ENCODE measurements at places on chromosomes 11 and 22. TPM values are rescaled to one million over a fixed set of nuclear protein-coding genes. Genes with fewer than 3 reads are reported as not detected.

The SMTNL1 gene
- not detected for total RNA-seq

The CHST1 gene
- not detected for total RNA-seq

The TMEM121B gene
- total RNA-seq, result 0.07 TPM

The FOSL1 gene
- 124 TPM for total RNA-seq

The EMID1 gene
- total RNA-seq, result not detected

The CCDC157 gene
- 1.7 TPM for total RNA-seq

The KCNQ1 gene
- not detected for total RNA-seq

The ABCC8 gene
- not detected for total RNA-seq

The OR5A1 gene
- not detected for total RNA-seq

The GLYATL2 gene
- not detected for total RNA-seq

The C1QTNF5 gene
- total RNA-seq, result not detected

The CHADL gene
- 0.52 TPM for total RNA-seq

The SERHL2 gene
- not detected for total RNA-seq

DNA sequence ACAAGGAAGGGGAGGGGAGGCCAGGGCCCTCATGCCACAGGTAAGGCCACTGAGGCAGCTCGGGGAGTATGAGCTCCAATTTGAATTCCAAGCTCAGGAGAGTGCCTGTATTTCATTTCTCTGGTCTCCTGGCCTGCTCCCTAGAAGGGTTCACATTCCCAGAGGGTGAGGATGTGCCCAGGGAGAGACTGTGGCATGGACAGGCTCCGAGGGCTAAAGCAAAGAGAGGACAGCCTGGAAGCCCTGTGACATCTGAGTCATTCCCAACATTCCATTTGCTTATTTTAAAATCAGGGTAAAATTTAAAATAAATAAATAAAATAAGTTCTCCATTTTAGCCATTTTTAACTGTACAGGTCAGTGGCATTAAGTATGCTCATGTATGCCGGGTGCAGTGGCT is 18.6 kb upstream of the FOLR1 start:
- no peak for DNase-seq

DNA sequence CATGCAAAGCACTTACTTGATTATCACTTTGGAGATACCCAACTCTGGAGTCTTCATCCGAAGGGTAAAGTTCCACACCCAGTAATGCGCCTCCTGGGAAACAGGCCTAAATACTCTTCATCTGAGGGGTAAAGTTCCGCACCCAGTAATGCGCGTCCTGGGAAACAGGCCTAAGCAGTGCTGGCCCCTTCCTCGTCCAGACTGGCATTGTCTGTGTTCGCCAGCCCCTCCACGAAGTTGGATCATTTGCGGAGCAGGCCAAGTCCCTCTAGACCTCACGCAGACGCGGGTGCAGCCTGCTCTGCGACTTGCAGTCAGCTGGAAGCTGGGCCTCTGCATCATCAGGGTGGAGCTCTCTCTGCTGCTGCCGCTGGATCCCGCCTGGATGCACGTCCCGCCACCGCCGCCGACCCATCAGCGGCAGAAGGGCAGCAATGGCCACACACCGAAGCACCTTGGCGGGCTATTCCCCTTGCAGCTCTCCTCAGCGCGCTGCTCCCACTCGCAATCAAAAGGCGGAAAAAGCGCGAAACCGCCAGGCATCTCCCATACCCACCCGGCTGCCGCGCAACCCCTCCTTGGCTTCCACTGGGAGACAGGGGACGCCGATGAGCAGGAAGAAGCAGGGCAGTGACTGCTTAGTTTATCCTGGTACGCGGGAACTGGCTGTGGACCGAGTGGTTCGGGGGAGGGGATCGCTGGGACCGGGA is 34.1 kb upstream of the GLYATL1 start:
- DNase-seq, result peak; percentile 48

DNA sequence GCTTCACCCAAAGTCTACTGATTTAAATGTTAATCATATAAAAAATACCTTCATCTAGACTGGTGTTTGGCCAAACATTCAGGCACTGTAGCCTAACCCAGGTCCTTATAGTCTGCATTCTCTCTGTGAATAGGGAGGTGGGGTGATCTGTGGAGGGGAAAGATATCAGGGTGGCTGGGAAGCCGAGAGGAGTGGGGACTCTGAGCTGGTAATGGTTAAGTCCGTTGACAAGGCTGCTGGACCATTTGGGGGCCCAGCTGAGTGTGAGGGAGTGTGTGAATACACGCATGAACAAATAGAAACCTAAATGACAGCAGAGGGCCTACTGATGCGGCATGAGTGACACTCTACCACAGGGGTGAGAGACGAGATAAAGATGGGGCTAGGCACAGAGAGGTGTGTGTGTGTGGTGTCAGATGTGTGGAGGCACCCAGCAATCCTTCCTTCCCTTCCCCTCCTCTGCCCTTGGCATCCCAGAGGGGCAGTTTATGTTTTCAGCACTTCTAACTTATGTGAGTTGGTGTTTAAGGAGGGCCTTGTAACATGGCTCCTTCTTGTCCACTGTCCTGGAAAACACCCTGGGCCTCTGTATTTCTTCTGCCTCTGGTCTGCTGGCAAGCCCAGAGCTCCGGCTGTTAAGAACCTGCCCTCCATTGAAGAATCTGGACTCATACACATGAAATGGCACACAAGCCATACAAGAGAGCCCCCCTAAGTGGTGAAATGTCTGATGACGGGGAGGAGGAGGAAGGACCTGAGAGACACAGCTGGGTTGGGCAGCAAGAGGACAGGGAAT is 249.1 kb upstream of the TBCEL start:
- no peak for DNase-seq

- DNase-seq, result no peak
Measured at GRCh38 chr11:83303316-83303715, 17.1 kb upstream of the CCDC90B start.

DNA sequence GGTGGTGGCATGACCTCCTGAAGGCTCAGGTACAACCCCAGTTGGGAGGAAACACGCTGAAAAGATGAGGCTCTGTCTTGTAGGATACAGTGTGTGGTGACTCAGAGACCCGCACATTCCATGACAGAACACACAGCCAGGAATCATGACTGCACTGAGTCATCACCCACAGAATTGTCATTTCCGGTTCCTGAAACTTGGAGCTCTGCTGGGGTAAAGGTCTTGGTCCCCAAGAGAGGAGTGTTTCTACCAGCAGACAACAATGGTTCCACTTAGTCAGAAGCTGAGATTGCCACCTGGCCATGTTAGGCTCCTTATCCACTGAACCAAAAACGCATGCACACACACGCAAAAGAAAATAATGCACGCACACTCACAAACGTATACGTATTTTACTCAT is 31.5 kb upstream of the CYB5R3 start:
- DNase-seq, result peak; percentile 92

GRCh38 chr11:104064034-104064630 is 27.7 kb downstream of the DDI1 start:
- DNase-seq, result no peak

- peak; percentile 81 for DNase-seq
Measured at GRCh38 chr11:59560290-59560701, 49.0 kb downstream of the OR4D9 start.

DNA sequence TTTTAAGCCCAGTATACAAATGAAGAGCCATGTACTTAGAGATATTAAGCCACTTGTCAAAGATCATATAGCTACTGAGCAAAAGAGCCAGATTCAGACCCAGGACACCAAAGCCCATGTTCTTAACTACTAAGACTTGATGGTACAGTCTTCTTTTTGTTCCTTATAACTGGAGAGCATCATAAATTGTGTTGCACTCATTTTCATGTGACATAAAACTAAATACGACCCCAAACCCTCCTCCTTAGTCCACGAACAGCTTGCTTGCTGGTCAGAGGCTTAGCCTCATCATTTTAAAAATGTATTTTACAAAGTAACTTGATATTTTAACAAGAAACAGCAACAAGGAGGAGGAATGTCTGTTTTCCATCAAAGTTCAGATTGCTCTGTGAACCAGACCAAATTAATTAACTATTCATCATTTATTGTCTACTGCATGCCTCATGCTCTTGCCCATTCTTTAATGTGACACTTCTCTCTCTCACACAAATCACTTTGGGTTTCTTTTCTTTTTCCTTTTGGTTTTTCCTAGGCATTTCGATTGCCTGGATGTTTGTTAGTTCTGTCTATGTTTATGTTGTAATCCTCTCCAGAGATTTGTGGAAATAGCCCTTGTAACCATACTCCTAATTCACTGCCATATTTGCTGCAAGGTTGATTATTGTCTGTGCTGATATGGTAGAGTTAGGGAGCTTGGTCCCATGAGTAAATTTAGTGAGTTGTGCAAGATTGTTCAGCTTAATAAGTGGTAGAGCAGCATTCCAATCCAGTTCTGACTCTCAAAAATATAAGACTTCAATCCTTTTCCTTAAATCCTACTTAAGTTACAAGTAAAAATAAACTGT is 8.4 kb upstream of the ARHGAP20 start:
- DNase-seq, result no peak

DNA sequence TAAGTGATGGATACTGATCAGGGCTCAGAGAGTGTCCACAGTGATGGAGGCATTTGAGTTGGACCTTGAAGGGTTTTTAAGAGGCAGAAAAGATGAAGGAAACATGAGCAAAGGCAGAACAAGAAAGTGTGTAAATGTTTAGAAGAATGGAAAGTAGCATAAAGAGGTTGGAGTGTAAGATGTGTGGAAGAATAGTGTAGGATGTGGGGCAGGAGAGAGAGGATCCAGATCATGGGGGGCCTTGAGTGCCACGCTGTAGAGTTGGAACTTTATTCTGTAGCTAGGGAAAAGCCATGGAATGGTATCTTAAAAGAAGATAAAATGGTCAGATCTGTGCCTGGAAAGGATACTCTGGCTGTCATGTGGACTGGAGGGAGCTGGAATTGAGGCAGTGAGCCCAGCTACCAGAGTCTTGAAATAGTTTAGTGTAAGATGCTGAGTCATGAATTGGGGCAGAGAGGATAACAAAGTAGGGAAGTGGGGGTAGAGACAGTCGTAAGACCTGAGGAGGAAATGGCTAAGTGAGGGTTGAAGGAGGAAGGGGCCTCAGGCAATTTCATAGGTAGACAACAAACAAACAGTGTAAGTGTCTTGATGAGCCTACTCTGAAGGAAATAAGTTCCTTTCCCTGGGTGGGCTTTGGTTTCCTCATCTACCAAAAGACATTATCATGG is 6.7 kb downstream of the KCNE3 start:
- peak; percentile 20 for DNase-seq

GRCh38 chr11:5266609-5267008 is 3.1 kb downstream of the HBE1 start:
- no peak for DNase-seq

GRCh38 chr22:29331213-29331612 is 15.7 kb upstream of the RASL10A start:
- DNase-seq, result peak; percentile 58

DNA sequence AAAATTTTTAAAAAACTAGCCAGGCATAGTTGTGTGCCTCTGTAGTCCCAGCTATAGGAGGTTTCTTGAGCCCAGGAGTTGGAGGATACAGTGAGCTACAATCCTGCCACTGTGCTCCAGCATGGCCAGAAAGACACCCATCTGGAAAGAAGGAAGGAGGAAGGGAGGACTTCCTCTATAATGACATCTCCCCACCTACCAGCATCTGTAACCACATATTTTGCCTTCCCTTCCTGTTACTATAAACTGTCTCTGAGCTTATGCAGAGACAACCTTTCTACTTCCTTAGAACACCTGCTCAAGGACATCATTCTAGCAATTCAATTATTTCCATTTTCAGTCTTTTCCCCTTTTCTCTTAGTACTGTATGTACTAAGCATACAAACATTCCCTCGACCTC is 2.2 kb upstream of the NUP160 start:
- DNase-seq, result no peak

DNA sequence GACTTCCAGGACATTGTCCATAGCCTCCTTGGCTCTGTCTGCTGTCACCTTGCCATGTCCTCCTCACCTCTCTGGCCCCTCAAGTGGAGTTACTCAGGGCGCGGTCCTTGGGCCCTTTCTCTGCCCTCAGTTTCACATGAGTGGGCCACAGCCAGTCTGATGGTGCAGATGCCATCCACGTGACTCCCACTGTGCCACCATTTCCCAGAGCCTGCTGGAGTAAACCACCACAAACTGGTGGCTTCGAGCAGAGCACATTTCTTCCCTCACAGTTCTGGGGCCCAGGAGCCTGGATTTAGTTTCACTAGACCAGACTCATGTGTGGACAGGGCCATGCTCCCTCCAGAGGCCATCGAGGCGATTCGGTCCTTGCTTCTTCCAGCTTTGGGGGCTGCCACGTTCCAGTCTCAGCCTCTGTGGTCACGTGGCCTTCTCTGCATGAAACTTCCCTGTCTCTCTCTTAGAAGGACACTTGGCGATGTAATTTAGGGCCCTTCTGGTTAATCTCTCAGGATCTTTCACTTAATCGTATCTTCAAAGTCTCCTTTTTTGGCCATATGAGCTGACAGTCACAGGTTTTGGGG is 14.6 kb downstream of the SMARCB1 start:
- DNase-seq, result no peak

- no peak for DNase-seq
Measured at GRCh38 chr11:14026961-14027360, 64.4 kb downstream of the SPON1 start.

- no peak for DNase-seq
Measured at GRCh38 chr11:2551131-2551530, 106.3 kb downstream of the KCNQ1 start.

GRCh38 chr22:36208914-36209313 is 7.3 kb upstream of the APOL4 start:
- DNase-seq, result no peak

GRCh38 chr11:102716527-102716926 is 8.2 kb downstream of the MMP8 start:
- no peak for DNase-seq

DNA sequence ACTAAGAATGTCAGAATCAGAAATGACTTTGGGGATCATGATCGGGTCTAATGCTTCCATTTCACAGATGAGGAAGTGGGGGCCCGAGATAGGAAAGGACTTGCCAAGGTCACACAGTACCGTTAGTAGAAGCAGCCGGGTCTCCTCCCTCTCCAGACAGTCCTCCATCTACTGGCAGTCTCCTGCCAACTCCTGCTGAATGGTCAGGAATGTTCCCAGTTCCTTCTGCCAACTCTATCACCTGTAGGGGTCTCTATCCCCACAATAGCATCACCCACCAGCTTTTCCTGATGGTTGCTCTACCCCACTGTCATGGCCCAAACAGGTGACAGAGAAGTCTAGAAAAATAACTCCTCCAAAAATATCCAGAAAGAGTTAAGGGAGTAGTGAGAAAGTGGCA is 23.9 kb upstream of the CCDC86 start:
- no peak for DNase-seq

DNA sequence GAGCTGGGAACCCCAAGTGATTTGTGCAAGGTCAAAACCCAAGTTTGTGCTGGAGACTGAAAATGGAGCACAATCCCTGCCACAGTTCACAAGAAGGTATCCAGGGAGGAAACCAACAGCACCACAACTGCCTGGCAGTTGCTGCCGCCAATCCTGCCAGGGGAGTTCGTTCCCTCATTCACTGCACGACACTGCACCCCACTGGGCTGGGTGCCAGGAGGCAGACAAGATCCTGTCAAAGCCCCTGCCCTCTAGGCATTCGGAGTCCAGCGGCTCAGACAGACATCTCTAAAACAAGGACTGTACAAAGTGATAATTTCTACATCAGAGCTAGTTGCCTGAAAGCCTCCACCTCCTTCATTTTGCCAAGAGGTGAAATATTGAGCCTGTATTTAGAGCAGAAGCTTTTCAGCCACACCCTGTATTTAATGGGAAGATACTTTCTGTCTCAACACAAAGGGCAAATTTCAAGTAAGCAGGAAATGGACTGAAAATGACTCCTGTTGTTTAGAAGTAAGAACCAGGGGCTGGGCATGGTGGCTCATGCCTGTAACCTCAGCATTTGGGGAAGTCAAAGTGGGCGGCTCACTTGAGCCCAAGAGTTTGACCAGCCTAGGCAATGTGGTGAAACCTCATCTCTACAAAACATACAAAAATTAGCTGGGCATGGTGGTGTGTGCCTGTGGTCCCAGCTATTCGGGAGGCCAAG is 277.4 kb upstream of the NARS2 start:
- DNase-seq, result no peak

- DNase-seq, result no peak
Measured at GRCh38 chr11:64173616-64174355, 7.9 kb upstream of the MACROD1 start.
